ENCODE measurements at places on chromosomes 3 and 15.

GRCh38 chr3:152256851-152257562, 11.7 kb upstream of the MBNL1 start:
- no peak for DNase-seq

DNA sequence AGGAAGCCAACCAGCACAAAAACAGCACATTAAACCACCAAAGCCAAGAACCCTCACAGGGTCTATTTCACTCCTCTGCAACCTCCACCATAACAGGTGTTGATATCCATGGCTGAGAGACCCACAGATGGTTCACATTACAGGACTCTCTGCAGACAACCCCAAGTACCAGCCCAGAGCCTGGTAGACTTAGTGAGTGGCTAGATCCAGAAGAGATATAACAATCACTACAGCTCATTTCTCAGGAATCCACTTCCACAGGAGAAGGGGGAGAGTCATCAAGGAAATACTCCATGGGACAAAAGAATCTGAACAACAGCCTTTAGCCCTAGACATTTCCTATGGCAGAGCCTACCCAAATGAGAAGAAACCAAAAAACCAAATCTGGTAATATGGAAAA, 168.1 kb upstream of the CD96 start:
- DNase-seq: peak; percentile 7

GRCh38 chr3:19489936-19490335, 341.6 kb downstream of the KCNH8 start:
- no peak for DNase-seq

DNA sequence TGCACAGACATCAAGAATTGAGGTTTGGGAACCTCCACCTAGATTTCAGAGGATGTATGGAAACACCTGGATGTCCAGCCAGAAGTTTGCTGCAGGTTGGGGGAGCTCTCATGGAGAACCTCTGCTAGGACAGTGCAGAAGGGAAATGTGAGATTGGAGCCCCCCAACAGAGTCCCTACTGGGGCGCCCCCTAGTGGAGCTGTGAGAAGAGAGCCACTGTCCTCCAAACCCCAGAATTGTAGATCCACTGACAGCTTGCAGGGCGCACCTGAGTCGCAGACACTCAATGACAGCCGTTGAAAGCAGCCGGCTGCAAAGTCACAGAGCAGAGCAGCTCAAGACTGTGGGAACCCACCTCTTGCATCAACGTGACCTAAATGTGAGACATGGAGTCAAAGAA, 34.6 kb upstream of the EPHA6 start:
- DNase-seq: no peak

- peak; percentile 97 for DNase-seq
Measured at GRCh38 chr15:78065284-78065872, 12.1 kb downstream of the TBC1D2B start.

GRCh38 chr15:90889736-90890456, 5.6 kb downstream of the FES start:
- no peak for DNase-seq

- DNase-seq: no peak
Measured at GRCh38 chr15:73737535-73737934, 15.6 kb downstream of the INSYN1 start.

DNA sequence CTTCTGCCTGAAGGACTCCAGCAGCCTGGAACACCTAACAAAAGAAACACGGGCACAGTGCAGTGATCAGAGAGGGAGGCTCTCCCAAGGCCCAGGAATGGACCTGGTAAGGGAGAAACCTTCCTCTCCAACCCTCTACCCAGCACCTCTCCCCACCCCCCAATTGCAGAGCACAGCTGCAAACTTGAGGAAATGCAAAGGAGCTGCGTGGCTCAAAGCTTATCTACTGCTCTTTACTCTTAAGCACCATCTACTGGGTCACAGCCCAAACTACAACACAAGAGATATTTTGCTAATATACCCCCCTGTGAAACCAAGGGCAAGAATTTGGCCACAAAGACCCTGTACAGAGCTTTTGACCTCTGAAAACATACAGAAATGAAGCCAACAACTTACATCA, 328.3 kb downstream of the OXSM start:
- no peak for DNase-seq

- no peak for DNase-seq
Measured at GRCh38 chr3:28544236-28544635, 195.6 kb upstream of the AZI2 start.

DNA sequence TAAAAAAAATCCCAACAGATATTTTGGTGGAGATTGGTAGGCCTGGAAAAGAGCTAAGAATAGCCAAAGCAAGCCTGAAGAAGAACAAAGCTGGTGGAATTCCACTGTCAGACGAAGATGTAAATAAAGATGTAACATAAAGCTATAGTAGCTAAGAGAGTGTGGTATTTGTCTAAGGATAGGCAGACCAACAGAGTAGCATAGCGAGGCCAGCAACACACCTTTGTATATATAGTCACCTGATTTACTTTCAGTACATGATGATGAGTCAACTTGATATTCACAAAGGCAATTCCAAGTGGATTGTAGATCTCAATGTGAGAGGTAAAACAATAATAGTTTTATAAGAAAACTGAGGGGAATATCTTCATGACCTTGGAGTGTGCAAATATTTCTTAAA, 53.6 kb upstream of the SYN2 start:
- no peak for DNase-seq

DNA sequence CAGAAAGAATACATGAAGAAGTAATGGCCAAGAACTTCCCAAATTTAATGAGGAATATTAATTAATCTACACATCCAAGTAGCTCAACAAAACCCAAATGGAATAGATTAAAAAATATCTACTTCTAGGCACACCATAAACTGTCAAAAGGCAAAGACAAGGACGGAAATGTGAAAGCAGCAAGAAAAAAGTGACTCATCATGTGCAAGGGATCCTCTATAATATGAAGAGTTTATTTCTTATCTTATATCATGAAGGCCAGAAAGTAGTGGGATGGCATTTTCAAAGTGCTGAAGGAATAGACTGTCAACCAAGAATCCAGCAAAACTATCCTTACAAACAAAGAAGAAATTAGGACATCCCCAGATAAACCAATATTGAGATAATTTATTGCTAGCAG, 73.9 kb upstream of the PRICKLE2 start:
- no peak for DNase-seq

GRCh38 chr15:52778457-52778856, 11.7 kb downstream of the ONECUT1 start:
- no peak for DNase-seq

GRCh38 chr3:70973558-70973957, 610.0 kb downstream of the FOXP1 start:
- DNase-seq: peak; percentile 65

DNA sequence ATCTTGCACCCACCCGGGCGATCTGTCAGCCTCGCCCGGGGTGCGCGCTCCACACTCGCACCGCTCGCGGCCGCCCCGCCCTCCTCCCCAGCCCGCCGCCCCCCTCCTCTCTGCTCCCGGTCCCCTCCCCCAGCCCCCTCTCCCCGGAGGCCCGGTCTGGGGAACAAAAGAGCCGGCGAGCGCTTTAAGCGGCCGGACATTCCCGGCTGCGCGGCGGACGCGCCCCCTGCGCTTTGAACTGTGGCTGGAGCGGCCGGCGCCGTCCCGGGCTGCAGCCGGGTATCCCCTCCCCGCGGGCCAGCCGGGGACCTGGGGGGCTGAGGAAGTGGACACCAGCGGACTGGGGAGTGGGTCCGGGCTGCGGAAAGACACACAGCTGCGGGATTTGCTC, at the start of gene IGDCC3:
Gene IGDCC3, minus strand, starts transcription at position 27 of the 391 bp plus-strand sequence. CDS start 214 bp downstream, outside the sequence.
- peak; percentile 27 for DNase-seq

- DNase-seq: peak; percentile 31
Measured at GRCh38 chr3:143170676-143171075, 51.1 kb downstream of the CHST2 start.

DNA sequence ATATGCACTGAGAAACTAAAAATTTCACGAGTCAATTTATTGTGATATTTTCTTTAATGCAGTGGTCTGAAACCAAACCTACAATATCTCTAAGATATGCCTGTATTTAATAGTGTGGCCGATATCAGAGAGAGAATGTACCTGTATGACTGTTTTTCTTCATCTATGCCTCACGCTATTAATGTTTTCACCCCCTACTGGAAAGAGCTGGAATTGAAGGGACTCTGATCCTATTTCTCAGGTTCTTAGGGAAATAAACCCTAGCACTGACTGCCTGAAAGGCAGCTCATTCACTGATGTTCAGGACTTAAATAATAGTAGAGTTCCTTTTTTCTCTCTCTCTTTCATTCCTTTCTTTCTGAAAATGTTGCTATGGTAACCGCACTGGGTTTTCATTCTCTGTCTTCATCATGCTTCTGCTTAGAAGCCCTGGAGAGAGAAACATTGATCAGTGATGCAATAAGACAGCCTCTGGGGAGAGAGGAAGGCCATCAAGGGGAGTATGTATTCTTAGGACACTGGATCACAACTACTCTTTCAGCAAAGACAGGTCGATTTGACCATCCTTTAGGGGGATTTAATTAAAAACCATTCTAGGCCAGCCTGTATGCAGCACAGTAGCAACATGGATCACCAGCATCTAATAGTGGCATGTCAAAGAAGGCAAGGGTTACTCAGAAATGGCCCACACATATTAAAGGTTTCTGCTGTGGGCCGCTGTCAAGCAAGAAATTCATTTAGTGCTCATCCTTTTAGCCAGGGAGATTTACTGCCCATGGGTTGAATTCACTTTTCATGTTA, 1135.7 kb downstream of the IGSF11 start:
- DNase-seq: no peak

DNA sequence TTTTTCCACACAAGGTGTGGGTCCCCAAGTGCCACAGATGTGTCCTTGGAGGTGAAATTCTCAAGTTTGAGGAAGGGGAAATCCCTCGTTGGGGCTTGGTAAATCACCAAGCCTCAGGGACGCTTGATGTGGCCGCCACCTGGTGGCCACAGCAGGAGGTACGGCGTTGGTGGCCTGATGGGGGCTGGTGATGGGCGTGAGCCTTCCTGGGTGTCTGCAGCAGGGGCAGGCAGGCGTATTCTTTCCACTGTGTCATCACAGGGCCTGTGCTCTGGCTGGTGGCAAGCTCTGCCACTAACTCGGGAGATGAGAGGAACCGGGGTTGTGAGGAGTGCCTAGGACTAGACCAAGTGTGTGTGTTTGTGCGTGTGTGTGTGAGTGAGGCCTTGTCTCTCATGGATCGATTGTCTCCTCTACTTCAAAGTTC, 4.2 kb downstream of the ACOX2 start:
- peak; percentile 68 for DNase-seq

DNA sequence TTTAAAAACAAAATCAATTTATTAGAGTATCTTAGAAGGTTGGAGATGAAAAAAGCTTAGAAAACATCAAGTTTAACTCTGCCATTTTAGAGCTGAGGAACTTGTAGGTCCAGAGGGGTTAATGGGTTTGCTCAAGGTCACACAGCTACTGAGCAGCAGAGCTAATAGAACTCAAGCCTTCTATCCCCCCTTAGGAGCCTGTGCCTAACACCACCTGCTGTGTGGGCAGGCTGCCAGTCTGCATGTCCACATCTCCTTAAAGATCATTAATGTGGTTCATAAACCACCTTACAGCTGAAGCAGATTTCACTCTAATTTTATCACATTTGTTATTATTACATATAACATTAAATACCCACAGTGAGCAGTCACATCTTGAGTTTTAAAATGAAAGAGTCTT, 14.1 kb upstream of the SLC35G2 start:
- DNase-seq: no peak

GRCh38 chr3:65497846-65498245, 540.9 kb downstream of the MAGI1 start:
- DNase-seq: no peak

DNA sequence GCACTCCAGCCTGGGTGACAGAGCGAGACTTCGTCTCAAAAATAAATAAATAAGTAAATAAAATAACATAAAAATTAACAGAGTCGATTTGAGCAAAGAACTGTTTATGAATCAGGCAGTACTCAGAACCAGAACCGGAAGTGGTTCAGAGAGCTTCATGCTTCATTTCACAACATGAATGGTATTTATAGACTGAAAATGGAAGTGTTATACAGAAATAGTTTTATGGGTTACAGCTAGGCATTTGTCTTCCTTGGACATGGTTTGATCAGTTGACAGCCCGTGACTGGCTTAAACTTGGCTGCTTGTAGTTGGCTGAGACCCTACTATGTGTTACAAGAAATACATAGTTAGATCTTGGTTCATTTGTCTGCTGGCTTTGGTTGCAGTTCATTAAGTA, 216.0 kb upstream of the MCTP2 start:
- no peak for DNase-seq

DNA sequence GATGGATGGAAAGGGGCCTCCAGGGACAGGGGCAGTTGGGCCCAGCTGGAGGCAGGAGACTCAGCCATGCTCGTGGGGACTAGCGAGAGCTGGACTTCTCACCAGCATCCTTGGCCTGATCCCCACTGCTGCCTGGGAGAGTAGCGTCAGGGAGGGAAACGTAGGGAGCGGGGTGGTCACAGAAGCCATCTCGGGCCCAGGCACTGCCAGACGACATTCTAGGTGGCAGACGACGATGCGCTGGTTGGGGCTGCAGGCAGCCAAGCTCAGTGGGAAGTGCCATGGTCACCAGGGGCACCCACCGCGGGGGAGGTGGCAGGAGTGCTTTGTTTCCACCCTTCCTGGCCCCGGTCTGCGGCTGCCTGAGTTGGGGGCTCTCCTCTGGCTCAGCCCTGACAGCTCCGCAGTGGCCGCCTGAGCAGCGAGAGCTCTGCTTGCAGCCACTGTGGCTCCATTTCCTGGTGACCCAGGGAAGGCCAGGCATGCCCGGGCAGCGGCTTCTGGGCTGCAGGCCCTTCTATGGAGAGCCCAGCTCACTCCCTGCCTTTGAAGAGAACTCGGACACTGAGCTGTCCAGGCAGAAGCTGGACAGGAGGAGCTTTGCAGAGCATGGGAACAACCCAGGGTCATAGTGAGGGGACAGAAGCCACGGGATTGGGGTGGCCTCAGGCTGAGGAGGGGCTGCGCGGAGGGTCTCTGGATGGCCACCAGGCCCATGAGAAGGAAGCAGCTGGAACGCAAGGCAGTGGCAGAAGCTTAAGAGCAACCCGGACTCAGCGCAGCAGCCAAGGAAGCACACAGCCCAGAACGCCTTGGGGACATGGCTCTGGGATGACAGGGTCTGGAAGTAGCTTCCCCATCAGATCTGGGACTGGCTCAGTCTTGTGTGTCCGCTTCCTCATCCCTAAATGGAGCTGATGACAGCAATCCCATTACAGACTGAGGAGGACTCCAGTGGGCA, 30.8 kb downstream of the KLHL25 start:
- no peak for DNase-seq

DNA sequence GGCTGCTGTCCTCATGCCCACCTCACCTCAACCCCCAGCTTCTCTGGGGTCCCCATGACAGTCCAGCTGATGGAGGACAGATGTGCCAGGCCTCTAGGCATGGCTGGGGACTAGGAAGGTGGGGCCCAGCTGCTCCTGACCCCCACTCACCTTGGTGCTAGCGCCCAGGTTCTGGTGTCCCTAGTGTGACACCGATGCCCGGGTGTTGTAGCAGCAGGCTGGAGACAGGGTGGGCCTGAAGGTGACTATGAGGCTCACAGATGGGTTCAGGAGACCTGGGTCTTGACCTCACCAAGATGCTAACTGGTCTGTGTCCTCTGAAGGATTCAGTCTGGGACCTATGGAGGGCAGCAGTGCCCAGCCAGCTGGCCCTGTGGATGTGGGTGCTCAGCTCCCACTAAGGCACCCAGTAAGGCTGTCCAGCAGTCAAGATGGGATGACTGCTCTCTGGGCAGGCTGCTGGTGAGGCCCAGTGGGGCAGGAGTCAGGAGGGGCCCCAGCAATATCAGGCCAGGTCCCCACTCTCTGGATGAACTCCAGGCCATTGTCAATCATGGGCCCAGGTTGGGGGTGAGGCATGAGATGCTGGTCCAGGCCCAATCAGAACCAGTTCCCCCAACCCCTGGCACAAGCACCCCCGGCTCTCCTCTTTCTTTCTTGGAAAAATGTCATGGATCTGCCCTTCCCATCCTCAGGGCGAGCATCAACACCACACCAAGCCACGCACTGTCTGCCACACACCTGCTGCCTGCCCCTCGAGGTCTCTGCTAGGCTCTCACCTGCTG, 33.0 kb downstream of the ALDH1L1 start:
- DNase-seq: no peak

All from fibroblast of skin of abdomen (primary cell).